ENCODE measurements at places on chromosomes 13 and 19. TPM values are rescaled to one million over a fixed set of nuclear protein-coding genes. Genes with fewer than 3 reads are reported as not detected.
A peak's percentile ranks its signal among the peaks of the same experiment; 100 is the strongest.

DNA sequence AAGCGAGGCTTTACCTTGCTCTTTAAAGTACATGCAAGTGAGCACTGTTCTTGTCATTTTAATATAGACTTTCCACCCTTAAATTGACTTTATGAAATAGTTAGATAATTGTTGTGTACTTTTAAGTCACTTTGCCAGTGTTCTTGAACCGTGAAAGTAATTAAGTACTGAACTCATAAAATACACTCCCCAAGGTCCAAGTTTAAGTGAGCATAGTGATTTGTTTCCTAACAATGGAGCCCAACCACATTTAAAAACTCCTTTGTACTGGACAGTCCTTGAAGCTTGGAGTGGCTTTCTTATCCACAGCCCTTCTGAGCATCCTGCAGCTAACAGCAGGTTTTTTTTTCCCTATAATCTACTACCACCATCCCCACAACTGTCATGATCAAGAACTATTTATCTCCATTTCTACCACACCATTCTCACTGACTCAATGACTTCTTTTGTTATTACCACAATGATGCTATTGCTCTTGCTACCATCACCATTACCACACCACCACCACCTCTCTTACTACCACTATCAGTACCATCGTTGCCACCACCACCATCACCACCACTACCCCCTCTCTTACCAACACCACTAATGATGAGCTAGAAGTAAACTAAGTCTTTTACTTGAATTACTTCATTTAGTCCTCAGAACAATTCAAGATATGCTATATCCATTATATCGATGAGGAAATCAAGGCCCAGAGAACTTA lies 452.6 kb downstream of the DIAPH3 start:
- no peak for DNase-seq

GRCh38 chr19:28394725-28395124 lies 818.2 kb downstream of the UQCRFS1 start:
- DNase-seq = no peak

DNA sequence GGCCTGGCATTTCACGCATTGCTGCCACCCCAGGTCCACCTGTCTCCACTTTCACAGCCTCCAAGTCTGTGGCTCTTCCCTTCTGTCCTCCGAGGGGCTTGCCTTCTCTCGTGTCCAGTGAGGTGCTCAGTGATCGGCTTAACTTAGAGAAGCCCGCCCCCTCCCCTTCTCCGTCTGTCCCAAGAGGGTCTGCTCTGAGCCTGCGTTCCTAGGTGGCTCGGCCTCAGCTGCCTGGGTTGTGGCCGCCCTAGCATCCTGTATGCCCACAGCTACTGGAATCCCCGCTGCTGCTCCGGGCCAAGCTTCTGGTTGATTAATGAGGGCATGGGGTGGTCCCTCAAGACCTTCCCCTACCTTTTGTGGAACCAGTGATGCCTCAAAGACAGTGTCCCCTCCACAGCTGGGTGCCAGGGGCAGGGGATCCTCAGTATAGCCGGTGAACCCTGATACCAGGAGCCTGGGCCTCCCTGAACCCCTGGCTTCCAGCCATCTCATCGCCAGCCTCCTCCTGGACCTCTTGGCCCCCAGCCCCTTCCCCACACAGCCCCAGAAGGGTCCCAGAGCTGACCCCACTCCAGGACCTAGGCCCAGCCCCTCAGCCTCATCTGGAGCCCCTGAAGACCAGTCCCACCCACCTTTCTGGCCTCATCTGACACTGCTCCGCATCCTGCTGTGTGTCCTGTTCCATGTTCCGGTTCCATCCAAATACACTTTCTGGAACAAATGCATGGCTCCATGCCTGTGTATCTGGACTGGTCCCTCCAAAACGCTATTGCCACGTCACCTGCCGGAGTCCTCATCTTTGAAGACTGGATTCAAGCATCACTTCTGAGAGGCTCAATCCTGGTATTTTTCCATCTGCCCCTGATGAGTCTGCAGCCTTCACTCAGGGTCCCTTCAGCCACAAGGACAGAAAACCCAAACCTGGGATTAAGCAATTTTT lies 10.7 kb upstream of the DHDH start:
- no peak for DNase-seq

DNA sequence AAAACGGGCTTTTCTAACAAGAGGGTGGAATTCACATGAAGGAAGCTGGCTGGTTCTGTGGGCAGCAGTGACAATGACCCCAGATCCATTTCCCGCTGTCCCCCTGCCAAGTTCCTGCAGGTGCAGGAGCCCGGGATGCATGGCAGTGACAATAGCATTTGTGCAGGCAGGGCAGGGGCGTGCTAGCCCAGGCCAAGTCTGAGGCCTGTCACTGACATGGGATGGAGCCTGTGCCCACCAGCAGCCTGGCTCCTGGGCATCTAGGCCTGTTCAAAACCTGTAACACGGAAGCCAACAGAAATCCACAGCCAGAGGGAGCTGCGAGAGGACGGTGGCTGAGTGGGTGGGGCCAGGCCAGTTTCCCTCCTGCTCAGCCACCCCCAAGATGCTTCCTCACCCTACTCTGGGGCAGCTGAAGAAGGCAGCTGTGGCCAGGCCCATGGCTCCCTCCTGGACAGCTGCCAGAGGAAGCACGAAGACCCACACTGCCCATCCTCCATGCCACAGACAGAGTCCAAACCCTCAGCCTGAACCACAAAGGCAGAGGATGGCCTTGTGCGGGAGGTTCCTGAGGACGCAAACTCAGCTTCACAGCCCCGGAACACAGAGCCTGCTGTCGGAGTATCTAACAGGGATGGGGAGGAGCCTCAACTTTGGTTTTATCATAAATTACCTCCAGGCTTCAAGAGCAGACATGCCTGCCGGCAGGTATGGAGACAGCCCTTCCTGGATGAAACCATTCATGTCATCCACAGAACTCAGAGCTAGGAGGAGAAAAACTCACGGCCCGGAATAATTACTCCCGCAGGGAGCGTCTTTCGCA lies 74.0 kb downstream of the CEBPG start:
- no peak for DNase-seq

DNA sequence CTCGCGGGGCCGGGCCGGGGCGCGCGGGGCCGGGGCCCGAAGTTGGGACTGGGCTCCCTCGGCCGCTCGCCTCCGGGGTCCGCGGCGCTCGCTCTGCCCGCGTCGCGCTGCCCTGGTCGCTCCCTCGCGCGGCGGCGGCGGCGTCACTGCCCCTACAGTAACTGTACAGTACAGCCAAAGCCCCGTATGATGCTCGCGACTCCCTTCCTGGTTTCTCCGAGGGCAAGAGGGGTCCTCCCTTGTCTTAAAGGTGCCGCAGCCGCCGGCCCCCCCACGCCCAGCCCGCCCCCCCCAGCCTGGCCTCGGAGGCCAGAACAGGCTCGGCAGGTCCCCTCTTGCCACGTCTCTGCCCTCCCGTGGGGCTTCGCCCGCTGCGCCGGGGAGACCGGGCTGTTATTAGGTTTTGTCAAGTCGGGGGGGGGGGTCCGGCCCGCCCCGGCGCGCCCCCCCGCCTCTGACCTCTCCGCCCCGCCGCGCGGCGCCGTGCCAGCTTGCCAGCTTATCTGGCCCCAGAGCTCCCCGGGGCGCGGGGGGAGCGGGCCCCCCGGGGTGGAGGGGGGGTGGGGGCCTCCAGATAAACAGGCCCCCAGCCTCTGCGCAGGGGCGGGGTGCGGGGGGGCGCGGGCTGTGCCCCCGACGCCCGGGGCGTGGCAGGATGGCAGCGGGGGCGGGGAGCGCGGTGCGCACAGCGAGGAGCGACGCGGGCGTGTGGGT lies at the start of gene ZBTB7A:
Gene ZBTB7A (minus strand): TSS at position 218 of the 714 bp plus-strand sequence. CDS start 11,667 bp downstream, outside the sequence.
- peak; percentile 66 for DNase-seq

DNA sequence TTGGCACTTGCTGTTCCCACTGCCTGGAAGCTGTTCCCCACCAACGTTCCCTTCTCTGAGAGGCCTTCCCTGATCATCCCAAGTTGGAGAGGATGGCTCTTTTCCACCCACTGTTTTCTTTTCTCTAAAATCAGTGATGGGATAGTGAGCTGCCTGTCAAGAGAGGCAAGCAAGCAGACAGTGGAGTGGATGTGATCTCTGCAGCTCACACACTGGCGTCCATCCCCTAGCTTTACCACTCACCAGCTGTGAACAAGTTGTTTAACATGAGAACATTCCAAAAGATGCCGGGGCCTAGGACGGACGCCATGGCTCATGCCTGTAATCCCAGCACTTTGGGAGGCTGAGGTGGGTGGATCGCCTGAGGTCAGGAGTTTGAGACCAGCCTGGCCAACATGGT lies 28.0 kb upstream of the SEMA6B start:
- DNase-seq = no peak

Gene RPL28
- total RNA-seq = 409 TPM
